ENCODE measurements at places on chromosomes 12 and 14.

DNA sequence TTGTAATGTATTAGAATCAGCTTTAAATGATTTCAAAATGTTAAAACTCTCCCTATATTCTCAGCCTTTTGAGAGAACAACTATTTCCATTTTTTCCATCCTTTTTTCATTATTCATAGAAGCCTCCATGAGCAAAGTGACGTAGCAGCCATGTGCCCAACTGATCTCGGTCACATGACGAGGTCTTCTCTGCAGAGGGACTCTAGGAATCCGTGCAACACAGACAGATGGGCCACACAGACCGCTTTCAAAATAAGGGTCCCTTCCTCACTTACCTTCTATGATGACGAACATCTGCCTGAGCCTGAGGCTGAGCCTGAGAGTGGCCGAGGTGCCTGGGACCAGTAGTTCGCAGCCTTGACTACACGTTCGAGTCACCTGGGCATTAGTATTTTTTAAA lies 293.8 kb downstream of the FOXN3 start:
- DNase-seq: no peak

DNA sequence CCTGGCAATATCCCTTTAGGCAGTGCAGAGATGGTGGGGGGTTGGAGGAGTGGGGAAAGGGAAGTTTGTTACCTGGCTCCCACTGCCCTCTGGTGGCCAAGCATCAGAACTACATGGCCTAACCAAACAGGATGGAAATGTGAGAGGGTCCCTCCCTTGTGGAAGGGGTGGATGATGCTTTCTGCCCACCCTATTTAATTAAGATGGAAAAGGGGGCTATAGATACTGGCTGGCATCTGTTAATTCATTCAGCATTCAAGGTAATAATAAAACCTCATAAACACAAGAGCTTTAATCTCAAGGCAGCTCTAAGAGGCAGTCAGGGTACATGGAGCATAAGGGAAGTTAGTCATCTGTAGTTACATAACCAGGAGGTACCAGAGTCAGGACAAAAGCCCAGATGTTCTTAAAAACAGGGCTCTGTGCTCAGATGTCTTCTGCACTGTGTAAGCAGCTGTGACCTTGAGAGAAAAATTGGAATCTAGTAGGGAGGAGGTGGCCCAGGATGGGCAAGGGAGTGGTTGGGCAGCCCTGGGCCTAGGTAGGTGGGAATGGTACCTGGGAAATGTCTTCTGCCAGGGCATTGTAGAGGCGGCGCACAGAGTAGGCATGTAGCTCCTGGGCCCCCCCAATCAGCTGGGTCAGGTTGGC lies 4.6 kb downstream of the AP1G2 start:
- no peak for DNase-seq

- no peak for DNase-seq
Observed at GRCh38 chr12:85299053-85299452, 19.0 kb downstream of the ALX1 start.

DNA sequence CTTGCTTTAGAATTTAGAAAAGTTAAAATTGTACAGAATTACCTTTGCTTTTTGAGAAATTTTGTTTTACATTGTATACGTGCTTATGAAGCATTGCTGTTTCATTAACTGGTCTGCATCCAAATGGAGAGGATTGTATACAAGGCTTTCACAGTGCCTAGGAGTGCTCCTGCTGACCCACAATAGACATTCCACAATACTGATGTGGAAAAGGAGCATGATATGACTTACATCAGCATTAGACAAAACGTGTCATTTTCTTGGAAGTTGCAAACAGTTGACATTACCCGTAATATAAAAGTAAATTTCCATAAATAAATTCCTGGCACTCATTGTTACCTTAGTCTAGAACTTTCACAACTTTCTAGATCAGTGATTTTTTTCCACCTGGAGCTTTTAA lies 1.9 kb downstream of the PRKD1 start:
- no peak for DNase-seq

GRCh38 chr14:71190770-71191374 lies 283.6 kb downstream of the PCNX1 start:
- DNase-seq: no peak

DNA sequence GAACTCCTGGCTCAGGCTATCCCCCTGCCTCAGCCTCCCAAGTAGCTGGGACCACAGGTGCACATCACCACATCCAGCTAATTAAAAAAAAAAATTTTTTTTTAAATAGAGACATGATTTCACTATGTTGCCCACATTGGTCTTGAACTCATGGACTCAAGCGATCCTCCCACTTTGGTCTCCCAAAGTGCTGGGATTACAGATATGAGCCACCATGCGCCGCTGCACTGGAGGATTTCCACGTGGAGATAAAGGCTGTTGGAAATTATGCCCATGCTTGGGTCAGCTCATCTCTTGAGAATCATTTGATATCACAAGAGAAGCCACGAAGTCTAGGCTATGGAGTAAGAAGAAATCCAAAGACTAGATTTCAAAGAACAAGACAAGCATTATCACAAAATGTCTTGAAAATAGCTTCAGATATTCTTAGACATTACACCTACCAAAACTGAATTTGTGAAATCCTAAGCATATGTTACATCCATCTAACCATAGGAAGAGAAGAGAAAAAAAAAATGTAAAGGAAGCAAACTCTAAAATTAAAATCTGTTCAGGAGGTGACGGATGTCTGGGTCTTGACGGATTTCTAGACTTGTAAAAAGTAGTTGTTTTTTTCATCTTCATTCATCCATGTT lies 99.1 kb downstream of the PTPN11 start:
- DNase-seq: no peak

- no peak for DNase-seq
Observed at GRCh38 chr12:93639406-93639805, 37.8 kb upstream of the CRADD start.

DNA sequence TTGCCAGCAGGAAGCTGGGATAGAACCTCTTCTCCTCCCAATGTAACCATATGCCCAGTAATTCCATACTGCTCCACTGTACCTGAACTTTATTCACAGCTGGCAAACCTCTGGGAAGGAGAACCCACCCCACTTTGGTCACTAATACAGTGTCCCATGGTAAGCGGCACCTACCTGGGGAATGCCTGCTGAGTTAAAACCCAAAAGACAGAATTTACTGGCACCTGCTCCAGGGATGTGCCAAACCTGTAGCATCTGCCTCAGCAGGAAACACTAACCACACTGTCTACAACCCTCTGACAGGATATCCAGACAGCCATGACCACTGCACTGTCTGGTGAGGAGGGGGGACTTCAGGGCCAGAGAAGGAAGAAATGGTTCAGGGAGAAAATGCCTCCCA lies 26.6 kb downstream of the DDX24 start:
- DNase-seq: no peak

- DNase-seq: no peak
Observed at GRCh38 chr14:91980157-91980556, 32.7 kb upstream of the FBLN5 start.

DNA sequence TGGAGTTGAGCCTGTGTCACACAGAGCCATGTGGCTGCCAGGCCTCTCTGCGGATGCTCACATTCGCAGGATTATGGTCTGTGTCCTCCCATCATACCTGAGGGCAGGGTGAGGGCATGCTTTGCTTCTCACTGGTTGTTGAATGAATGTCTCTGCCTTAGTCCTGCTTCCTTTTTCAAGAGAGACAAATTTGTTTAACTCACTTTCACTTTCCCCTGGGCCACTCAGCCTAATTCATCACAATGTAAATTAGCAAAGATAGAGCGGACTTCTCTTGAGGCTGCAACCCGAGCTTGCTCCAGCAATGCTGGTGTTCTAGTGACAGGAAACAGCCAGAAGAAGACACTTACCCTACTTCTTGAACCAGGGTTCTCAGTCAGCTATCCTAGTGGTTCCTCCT lies 35.5 kb upstream of the PAX9 start:
- DNase-seq: no peak

- DNase-seq: no peak
Observed at GRCh38 chr12:28130625-28131598, 59.3 kb upstream of the CCDC91 start.

DNA sequence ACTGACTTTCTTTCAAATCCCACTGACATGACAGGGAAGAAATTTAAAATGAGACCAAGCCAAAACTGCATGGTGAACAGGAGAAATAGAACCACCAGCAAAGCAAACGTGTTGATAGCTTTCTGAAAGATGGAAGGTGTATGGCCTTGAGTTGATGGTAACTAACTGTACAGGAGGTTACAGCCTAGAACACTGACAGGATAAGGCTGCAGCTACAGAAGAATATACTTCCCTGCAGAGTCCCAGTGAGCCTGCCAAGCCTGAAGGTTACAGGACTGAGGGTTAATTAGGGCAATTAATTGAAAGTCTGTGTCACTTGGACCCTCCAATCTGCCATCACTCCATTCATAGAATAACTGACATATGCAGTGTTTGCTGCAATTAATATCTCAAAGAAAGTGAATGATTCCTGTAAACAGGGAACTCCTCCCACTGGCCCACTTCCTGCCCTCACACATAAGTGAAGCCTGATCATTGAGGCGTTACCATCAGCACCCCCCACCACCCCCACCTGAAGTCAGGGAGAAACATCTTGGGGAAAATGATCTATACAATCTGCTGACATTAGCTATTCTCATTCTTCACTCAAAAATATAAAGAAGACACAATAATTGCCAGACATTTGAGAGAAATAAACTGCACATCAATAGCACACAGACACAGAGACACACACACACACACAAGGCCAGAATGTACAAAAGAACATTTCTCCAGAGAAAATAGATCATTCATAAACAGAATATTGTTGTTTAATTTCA lies 73.4 kb downstream of the GTF2A1 start:
- no peak for DNase-seq

GRCh38 chr12:40146800-40147797 lies 41.2 kb upstream of the SLC2A13 start:
- no peak for DNase-seq

GRCh38 chr14:57405562-57405961 lies 15.2 kb downstream of the NAA30 start:
- no peak for DNase-seq

DNA sequence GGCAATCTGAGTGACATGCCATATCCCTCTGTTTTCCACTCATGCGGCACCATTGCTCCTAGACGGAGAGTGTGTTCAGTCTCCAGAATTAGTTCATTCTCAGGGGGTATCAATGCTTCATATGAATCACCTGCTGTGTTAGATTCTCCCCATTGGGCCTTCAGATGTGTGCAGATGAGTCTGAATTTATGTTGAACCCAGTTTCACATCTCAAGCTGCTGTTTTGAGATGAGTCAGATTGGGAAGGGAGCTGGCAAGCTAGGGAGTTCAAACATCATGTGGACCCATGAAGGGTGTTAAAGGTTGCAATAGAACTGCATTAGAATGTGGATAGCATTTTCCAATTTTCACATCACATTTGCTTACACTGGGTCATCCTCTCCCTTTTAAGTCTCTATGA lies 46.9 kb upstream of the KCNA1 start:
- no peak for DNase-seq

- no peak for DNase-seq
Observed at GRCh38 chr12:104733717-104734175, 224.3 kb downstream of the SLC41A2 start.

DNA sequence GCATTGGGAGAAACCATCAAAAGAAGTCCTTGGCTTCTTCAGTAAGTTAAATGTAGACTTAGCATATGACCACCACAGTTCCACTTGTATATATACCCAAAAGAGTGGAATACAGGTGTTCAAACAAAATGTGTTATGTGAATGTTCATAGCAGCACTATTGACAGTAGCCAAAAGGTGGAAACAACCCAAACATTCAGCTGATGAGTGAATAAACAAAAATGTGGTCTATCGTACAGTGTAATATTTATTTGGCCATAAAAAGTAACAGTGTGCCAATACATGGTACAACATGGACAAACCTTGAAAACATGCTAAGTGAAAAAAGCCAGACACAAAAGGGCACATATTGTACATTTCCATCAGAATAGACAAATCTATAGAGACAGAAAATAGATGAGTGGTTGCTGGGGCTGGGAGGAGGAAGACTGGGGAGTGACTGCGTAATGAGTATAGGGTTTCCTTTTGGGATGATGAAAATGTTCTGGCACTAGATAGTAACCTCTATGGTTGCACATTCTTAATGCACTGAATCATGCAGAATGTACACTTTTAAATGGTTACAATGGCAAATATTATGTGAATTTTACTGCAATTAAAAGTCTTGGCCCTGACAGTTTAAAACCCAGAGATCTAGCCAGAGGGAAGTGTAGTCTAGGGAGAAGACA lies 5.5 kb downstream of the ERP29 start:
- no peak for DNase-seq

- no peak for DNase-seq
Observed at GRCh38 chr14:54440037-54440436, 1.1 kb downstream of the CNIH1 start.

DNA sequence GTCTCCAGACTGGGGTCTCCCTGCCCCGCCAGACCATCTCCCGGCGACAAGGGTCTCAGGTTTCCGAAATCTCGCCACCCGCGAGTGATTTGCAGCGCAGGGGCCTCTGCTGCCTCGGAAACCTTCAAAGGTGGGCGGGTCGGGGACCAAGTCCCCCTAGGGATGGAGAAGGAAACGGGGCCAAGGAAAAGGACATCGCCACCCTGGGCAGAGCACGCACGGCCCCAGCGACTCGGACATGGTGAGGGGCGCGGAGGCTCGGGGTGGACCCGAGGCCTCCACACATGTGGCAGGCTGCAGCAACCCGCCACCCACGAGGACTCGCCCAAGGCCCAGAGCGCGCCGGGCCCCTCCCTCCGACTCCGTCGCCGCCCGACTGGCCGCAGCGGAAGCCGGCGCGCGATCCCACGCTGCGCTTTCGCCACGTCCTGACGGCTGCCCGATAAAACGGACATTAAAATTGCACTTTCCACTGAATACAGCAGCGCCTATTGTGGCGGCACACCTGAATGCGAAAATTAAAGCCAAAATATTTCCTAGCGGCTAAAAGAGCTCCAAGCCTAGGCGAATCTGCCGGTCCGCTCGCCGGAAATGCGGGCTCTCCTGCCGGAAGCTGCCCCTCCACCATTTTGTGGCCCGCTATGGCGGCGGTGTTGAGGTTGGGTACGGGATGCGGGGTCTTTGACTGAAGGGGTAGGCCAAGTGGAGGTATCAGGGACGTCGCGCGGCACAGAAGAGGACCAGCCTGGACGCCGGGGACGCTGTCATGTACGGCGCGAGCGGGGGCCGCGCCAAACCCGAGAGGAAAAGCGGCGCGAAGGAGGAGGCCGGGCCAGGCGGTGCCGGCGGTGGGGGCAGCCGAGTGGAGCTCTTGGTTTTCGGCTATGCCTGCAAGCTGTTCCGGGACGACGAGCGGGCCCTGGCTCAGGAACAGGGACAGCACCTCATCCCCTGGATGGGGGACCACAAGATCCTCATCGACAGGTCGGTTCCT lies at the start of gene SFSWAP:
Gene SFSWAP (plus strand): TSS at position 627 of the 994 bp plus-strand sequence. CDS start 140 bp downstream, at position 767.
- peak; percentile 89 for DNase-seq

GRCh38 chr12:68453278-68453677 lies 121.1 kb upstream of the MDM1 start:
- no peak for DNase-seq
